Hippocampal formation (tissue), 2 donors: ENCODE measurements at places on chromosomes 7 and 10.

GRCh38 chr7:89623018-89623672, 531.1 kb upstream of the STEAP1 start:
- peak; percentile 32 for DNase-seq

- no peak for DNase-seq
Measured at GRCh38 chr10:86266446-86267242, 100.0 kb downstream of the GRID1 start.

DNA sequence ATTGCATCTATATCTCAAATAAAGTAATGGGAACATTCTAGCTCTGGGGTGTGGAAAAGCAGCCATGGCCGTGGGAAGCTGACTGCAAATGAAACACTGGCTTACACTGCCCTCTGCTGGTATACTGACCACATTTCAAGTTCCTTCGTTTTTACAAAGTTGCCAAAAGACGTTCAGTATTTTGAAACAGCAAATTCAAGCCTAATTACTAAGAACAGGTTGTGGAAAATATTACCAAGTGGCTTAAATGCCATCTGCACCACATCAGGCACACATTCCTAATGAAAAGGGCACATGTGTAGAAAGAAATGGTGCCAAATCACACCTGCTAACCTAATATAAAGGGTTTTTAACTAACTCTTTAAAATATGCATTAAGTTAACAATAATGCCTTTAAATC, 83.9 kb downstream of the JAZF1 start:
- peak; percentile 33 for DNase-seq

DNA sequence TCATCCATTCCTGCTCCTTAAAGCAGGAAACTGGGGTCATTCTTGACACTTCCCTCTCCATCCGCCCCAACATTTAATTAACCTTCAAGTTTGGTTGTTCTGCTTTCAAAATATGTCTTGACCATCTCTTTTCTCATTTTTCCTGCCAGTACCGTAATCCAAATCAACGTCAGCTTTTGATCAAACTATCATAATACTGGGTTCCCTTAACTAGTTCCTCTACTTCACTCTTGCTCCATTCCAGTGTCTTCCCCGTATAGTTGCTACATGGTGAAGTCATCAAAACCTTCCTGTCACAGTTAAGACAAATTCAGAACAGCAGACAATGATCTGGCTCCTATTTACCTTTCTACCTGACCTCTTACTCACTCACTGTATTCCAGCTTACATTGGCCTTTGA, 6.6 kb upstream of the KLF14 start:
- DNase-seq, result no peak

GRCh38 chr10:5732141-5732540, 47.5 kb downstream of the TASOR2 start:
- no peak for DNase-seq

DNA sequence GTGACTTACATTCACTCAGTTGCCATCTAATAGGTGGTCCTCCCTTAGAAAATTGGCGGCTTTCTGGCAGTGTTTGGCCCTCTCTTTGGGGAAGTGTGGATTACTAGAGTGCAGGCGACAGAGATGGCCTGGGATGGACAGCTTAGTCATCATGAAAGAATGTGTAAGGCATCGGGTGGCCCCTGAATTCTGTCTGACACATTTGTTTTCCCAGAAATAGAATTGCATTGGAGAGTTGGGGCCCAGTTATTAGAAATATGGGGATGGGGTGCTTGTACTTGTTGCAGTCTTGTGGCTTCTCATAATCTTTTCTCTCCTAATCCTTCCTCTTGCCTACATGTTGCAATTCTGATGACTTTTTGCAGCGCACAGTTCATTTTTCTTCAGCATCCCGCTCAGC, 13.8 kb downstream of the TCF7L2 start:
- DNase-seq, result no peak

DNA sequence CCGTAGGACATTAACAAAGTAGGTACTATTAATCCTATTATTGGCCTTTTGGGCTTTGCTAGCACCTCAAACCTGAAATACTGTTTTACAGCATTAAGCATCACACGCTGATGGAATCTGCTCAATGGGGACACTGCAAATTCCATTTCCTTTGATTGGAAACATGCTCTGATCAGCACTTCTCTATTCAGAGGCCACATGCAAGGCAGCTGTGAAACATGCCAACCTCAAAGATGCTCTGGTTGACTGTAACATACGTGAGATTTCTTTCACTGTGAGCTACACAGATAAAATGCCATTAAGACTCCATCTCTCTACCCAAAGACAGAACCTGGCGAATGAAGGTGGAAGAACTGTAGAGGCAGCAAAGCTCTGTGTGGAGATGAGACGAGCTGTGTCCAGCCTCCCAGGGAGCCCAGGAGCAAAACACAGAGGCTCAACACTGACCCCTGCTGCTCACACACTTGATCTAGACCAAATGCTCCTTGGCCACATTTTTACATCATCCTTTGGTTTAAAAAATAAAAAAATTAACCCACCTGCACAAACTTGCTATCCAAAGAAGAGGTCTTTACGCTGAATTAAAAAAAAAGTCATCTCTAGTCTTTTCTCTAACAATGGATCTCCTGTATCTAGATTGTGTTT, 8.0 kb downstream of the RSU1 start:
- DNase-seq, result no peak

DNA sequence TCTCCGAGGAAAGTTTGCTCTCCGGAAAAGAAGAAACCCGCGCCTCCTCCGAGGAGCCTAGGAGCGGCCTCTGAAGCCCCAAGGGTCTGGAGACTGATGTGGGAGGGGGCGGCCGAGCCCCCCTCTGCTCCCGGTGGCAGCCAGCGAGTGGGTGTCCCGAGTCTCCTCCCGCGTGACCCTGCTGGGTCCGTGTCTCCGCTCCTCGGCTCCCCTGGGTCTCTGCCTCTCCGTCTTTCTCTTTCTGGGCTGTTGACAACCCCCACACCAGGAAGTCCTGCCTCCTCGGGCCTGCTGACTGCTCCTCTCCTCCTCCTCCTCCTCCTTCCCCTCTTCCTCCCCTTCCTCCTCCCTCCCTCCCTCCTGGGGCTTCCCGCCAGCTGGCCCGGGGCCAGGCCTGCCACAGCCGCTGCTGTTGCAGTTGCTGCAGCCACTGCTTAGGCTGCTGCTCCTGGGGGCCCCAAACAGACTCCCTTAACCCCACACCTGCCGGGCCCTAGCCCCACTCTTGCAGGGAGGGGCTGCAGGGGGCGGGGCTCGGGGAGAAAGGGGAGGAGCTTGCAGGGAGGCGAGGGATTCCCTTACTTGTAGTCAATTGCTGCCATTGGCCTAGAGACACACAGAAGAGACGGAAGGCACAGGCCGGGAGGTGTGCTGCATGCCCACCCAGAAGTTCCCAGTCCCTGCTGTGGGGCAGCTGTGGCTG, at the start of gene TSC22D4:
TSC22D4 (minus strand) TSS at position 257 of the 703 bp plus-strand sequence. CDS start 1,176 bp downstream, outside the sequence.
- peak; percentile 96 for DNase-seq

DNA sequence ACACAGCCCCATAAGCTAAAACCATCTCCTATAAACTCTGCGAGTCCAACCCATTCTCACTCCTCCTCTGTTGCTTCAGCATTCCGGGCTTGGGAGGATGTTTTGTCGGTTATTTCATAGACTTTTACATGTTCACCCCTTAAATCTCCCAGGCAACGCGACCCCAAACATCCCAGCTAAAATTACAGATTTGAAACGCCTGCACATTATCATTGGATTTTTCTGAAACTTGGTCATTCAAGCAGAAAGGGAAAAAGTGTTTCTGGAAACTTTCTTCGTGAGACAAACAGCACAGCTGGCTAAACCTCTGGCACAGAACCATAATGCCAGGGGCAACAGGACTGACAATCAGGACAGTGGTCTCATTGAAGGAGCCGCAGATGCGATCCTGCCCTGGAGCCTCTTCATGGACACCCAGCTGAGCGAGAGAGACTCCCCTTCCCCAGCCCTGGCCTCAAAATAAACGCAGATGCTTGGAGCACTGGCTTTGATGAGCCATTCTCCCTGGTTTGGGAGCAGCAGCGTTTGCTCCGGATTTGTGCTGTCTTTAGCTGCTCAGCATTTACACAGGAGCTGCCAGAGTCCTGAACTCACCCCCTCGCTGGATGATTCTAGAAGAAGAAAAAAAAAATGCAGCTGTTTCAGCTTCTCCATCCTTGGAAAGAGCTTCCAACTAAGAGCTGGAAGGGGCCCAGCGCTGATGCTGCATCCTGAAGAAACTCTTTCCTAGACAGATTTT, 30.1 kb downstream of the AFAP1L2 start:
- DNase-seq, result no peak

- peak; percentile 23 for DNase-seq
Measured at GRCh38 chr7:98372993-98373392, 27.9 kb downstream of the BAIAP2L1 start.

GRCh38 chr10:24652381-24652957, 71.2 kb downstream of the ARHGAP21 start:
- no peak for DNase-seq
